Activated CD8-positive, alpha-beta memory T cell treated with anti-CD3 and anti-CD28 coated beads, Interleukin-2, amount 10 ng/mL, durations not matched to agents 7 days and 5 days (primary cell): ENCODE measurements at places on chromosomes 6 and 20. TPM values are rescaled to one million over a fixed set of nuclear protein-coding genes. Genes with fewer than 3 reads are reported as not detected.

PPP1R10 gene
- total RNA-seq: 101 TPM

RBM24 gene
- total RNA-seq: not detected

ADGRF1 gene
- not detected for total RNA-seq

WFDC5 gene
- not detected for total RNA-seq

SLC32A1 gene
- not detected for total RNA-seq
